ENCODE measurements at places on chromosomes 6 and 20.

DNA sequence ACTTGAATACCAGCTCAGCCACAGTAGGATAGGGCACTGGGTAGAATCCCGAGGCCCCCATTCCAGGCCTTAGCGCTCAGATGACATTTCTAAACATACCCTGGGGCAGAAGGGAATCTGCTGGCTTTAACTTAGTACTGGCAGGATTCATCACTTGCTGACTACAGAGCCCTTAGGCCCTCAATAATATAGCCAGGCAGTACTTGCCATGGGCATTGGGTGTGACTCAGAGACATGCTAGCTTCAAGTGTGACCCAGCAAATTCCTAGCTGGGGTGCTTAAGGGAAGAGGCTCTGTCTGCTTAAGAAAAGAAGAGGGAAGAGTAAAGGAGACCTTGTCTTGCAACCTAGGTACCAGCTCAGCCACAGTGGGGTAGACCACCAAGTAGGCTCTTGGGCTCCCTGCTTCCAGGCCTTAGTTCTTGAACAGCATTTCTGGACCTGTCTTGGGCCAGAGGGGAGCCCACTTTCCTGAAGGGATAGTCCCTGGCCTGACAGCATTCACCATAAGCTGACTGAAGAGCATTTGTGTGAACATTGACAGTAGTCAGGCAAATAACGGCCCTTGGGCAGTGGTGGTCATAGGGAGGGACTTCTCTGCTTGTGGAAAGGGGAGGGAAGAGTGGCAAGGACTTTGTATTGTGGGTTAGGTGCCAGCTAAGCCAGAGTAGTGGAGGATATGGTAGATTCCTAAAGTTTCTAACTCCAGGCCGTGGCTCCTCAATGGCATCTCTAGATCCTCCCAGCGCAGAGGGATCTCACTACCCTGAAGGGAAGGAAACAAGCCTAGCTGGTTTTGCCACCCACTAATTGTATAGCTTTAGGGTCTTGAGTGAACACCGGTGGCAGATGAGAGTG, 48.5 kb upstream of the HACE1 start:
- DNase-seq, result peak; percentile 0

GRCh38 chr20:59972037-59972801, 14.0 kb downstream of the CDH26 start:
- no peak for DNase-seq

- DNase-seq, result no peak
These were observed 9.6 kb upstream of the MOXD1 start for GRCh38 chr6:132410830-132411229.

- DNase-seq, result no peak
These were observed 20.7 kb upstream of the ELOVL2 start for GRCh38 chr6:11064836-11065235.

DNA sequence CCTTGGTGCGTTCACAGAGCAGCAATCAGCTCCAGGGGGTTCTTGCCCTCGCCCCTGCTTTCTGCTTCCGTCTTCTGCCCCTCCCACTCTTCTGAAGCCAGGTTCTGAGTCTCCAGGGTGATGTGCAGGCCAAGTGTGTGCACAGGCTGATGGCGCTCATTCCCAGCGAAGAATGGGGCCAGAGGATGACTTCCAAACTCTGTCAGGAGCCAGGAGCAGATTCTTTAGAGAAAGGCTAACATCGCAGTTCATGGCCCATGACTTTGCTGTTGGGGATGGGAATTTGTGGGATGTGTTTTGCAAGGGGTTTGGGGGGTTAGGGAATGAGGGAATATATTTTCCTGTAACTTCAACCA, 56.1 kb upstream of the CCN6 start:
- DNase-seq, result no peak

GRCh38 chr6:143368426-143368825, 82.1 kb downstream of the ADAT2 start:
- DNase-seq, result peak; percentile 21

All from GM04503 (cell line).